ENCODE measurements at places on chromosomes 3 and 15.
A peak's percentile ranks its signal among the peaks of the same experiment; 100 is the strongest.

GRCh38 chr3:22101811-22102210 is 350.8 kb upstream of the ZNF385D start:
- no peak for DNase-seq

DNA sequence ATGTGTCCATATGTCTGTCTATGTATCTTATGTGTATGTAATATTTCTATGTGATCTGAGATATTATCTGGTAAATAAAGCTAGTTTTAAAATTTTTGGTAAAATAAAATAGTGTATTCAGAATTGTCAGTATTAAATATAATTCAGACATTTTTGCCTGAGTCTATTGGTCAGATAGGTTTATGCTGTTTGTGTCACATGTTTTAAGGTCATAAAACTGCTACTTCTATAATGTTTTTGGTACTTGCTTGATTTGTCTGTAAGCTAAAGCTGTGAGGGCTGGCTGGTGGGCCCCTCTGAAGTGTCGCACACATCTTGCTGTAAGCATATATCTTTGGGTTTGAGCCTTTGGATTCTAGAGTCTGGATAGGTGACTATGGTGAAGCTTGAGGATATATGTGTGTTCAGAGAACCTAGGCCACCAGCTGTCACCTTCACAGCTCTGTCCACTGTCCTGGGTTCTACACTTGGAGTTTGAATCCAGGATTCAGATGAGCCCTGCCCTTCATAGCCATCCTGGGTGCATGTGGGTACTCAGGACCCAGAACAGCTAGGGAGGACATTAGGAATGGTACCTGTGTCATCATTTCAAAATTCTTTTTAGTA is 71.8 kb upstream of the STRIT1 start:
- DNase-seq, result no peak

GRCh38 chr15:29526802-29527201 is 257.2 kb upstream of the NSMCE3 start:
- DNase-seq, result no peak

DNA sequence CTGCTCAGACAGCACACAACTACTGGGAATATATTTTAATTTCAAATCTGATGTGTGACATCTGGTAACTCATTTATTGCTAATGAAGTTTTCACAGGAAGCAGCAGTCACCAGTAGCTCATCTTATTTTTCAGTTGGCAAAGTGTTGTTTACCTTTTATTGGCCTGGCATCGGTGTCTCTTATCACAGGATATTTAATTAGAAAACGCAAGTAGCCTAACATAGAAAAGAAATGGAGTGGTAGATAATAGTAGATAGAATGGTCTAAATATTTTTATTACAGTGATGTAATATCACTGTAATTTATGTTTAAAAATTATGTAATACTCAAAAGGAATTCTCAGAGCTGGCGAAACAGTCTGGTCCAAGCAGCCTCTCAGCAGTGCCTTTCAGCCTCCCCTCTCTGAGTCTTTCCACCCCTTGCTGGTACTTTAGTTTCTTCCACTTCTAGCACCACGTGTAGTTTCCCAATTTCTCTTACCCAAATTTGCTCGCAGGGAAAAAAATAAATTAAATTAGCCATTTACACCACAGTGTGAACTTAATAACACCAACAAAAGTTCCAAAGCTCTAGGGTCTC is 31.9 kb downstream of the AGTR1 start:
- no peak for DNase-seq

GRCh38 chr15:59400103-59400813 is 27.6 kb upstream of the MYO1E start:
- DNase-seq, result no peak

DNA sequence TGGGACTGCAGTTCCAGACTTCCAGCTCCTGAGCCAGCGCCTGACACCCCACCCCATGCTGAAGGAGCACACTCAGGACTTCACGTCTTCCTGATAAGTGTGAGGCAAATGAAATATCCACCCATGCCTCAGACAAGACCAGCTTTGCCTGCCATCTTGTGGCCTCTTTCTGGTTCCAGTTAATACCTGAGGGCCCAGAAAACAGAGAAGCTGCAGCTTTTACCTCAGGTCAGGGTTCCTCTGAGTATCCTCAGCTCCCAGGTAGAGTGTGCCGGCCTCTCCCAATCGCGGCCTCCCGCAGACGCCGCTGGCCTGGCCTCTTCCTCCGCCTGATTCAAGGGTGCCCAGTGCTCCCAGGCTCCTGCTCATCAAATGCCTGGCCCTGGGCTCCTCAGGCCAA is 5.1 kb upstream of the KLHL6 start:
- DNase-seq, result no peak

DNA sequence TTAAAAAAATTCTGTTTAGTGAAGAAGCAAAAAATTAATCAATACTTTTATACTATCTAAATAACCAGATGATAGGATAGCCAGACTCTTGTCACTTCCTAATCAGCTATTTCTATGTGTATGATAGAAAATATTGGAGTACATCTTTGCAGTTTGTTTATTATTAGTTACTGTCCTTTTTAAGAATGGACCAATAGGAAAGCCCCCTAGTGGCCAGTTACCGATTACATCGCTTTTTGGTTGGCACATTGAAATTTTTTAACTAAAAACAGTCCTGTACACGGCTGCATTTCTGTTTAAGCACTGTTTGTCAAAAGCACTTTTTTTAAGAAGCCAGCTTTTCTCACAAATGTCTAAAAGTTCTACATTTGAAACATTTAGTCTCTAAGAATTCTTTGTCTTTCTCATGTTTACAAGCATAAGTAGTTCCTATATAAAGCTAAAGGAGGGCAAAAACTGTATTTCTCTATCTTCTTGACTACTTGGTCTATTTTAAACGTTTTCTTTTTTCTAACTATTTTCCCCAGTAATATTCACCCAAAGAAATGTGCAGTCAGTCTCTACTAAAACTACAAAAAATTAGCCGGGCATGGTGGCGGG is 253.2 kb upstream of the LRTM1 start:
- no peak for DNase-seq

- DNase-seq, result no peak
These were observed 11.5 kb upstream of the VPS8 start for GRCh38 chr3:184800349-184800930.

GRCh38 chr15:60804986-60805949 is 326.3 kb upstream of the ICE2 start:
- peak; percentile 97 for DNase-seq

DNA sequence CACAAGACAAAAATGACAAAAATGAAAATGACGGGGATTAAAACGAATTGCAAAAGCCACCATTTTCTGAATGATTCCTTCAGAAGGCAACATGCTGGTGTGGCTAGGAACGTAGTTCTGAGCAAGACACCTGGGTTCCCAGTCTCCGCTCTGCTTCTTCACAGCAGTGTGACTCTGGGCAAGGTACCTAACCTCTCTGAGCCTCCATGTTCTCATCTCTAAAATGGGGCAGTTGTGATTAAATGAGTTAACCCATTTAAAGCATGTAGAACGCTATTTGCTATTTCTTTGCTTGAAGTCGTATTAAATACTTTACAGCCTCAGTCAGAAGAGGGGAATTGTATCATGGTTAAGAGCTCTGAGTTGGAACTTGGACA is 23.6 kb downstream of the BHLHE40 start:
- DNase-seq, result no peak

DNA sequence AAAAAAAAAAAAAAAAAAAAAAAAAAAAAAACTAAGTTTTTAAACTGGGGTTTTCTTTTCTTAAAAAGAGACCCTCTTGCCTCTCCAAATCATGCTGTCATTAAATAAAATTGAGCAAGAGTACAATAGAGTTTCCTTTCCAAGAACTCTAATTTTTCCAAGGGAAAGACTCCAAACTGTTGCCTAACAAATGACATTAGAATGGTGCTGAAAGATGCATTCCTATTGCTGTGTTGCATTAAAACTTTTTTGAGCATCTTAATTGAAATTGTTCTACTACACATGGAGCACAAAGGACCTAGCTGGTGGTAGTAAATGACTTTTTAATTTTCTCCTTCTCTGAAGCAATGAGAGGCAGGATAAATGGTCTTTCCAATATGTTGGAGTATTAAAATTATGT is 469.1 kb upstream of the ARHGEF26 start:
- no peak for DNase-seq

- no peak for DNase-seq
These were observed 188.7 kb upstream of the TPM1 start for GRCh38 chr15:62853841-62854225.

DNA sequence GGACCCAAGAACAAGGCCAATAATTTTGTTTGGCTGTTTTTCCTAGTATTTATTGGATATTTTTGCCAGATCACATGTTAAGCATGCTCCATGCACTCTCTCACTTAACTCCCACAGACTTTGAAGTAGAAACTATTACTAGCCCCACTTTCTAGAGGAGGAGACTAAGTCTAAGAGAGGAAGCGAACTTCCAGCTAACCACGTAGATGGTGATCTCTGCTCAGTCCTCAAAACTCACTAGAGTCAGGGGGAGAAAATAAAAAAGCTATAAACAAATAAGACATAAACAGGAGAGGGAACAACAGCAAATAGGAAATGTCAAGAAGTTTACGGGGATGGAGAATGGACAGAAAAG is 481.0 kb upstream of the PROK2 start:
- no peak for DNase-seq

DNA sequence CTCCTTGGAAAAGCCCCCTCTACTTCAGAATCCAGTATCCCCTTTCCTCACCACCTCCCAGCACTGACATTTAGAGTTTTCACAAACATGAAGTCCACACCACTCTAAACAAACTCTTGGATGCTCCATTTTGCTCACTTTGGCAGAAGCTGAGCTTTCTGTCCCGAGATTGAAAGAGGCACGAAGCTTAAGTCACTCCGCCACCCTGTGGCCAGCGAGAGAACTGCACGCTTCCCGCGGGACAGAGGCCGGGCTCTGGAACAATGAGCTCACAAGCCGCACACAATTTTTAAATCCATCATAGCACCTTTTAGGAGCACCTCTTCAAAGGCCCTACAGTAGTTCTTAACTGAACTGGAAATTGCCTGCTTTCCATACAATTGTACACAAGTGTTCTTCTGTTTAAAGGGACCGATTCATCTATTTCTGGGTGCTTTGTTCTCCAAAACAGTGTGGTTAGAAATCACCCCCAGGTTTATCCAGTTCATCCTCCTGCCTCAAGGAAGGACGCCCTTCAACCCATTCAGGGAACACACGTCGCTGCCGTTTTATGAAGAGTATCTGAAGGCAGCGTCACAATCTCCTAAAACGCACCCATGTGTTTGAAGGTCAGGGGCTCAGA is 226.1 kb downstream of the VPS13C start:
- peak; percentile 57 for DNase-seq

- no peak for DNase-seq
These were observed 418.2 kb upstream of the NR2F2 start for GRCh38 chr15:95912280-95912625.

Data from MG63 (cell line).